Sigmoid colon (tissue), 7 donors: ENCODE measurements at places on chromosomes 2 and 18. TPM values are rescaled to one million over a fixed set of nuclear protein-coding genes. Genes with fewer than 3 reads are reported as not detected.

KCNG2 gene
- total RNA-seq: not detected

GULP1 gene
- total RNA-seq: 50.9 TPM

- no peaks in the 10 kb centered on the region for H3K36me3 ChIP-seq
- H3K27ac ChIP-seq: no peak overlapping the region
- H3K4me3 ChIP-seq: no peak overlapping the region
- H3K4me1 ChIP-seq: no peaks in the 10 kb centered on the region
- H3K27me3 ChIP-seq: no peaks in the 10 kb centered on the region
- DNase-seq: no peak
These were observed 51.4 kb downstream of the LBH start for GRCh38 chr2:30282721-30283120.

GRCh38 chr2:231397928-231398294, 2.4 kb downstream of the B3GNT7 start:
- no peak overlapping the region for H3K27ac ChIP-seq
- no peaks in the 10 kb centered on the region for H3K36me3 ChIP-seq
- no peak for DNase-seq

DNA sequence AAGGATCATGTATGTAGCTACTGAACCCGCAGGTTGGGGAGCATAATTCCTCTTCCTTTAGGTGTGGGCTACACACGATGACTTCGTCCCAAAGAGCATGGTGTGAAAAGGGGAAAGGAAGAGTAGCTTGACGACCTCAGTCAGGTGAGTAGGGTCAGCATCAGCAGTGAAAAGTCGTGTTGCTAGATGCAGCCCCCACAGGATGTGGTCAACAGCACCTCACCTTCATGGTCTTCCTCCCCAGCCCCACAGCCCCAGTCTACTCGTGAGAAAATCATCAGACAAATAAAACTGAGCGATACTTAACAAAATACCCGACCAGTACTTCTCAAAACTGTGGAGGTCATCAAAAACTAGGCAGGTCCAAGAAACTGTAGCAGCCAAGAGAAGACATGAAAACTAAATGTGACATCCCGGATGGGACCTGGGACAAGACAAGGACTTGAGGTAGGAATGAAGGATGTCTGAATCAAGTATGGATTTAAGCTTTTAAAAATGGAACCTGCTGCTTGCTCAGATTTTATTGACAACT, 77.5 kb upstream of the NFATC1 start:
- H3K36me3 ChIP-seq: no peaks in the 10 kb centered on the region
- no peaks in the 10 kb centered on the region for H3K4me1 ChIP-seq
- H3K4me3 ChIP-seq: no peak overlapping the region
- no peaks in the 10 kb centered on the region for H3K27me3 ChIP-seq

DNA sequence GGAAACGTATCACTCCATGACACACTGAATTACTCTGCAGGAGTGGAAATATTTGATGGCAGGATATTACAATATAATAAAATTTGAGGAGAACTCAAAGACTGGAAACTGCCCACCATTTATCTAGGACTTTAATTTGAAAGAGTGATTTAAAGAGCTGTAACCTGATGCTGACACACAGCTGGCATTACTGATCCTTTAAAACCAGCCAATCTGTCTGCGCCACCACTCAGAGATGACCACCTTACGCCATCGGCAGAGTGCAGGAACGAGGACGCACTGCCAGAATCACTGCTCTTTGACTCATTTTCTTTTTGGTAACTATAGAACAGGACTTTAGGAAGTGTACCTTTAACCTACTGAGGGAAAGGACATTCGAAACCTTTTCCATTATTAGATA, 114.1 kb downstream of the EPB41L3 start:
- H3K36me3 ChIP-seq: no peaks in the 10 kb centered on the region
- H3K4me1 ChIP-seq: no peaks in the 10 kb centered on the region
- no peak overlapping the region for H3K27ac ChIP-seq
- no peak for DNase-seq

DNA sequence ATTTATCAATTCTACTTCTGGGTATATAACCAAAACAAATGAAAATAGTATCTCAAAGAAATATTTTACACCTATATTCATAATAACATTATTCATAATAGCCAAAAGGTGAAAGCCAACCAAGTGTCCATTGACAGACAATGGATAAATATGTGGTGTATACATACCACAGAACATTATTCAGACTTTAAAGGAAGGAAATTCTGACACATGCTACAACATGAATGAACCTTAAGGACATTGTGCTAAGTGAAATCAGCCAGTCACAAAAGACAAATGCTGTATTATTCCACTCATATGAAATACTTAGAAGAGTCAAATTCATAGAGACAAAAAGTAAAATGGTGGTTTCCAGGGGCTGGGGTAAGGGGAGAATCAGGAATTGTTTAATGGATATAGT, 370.5 kb upstream of the CHAC2 start:
- H3K36me3 ChIP-seq: no peaks in the 10 kb centered on the region
- no peaks in the 10 kb centered on the region for H3K4me1 ChIP-seq
- no peak overlapping the region for H3K4me3 ChIP-seq

GRCh38 chr2:105577762-105578161, 166.9 kb upstream of the NCK2 start:
- H3K27me3 ChIP-seq: no peaks in the 10 kb centered on the region
- no peak for DNase-seq
- no peak overlapping the region for H3K4me3 ChIP-seq

- H3K27me3 ChIP-seq: no peaks in the 10 kb centered on the region
- H3K27ac ChIP-seq: no peak overlapping the region
- H3K4me1 ChIP-seq: peaks cover 16% of the 10 kb centered on the region
- no peak overlapping the region for H3K4me3 ChIP-seq
- DNase-seq: no peak
These were observed 229.2 kb upstream of the SMIM21 start for GRCh38 chr18:75656563-75657247.
